ENCODE measurements at places on chromosomes 11 and 22.

GRCh38 chr22:37281646-37282384 is 493 bp upstream of the CYTH4 start:
- no peak for DNase-seq

GRCh38 chr11:18669219-18669596 is 29.4 kb upstream of the TMEM86A start:
- DNase-seq: no peak

GRCh38 chr11:65821107-65821506 is 12.7 kb upstream of the SNX32 start:
- DNase-seq: no peak

- no peak for DNase-seq
These were observed 2.9 kb downstream of the AP5B1 start for GRCh38 chr11:65777821-65778361.

- no peak for DNase-seq
These were observed 12.2 kb upstream of the CRYBB3 start for GRCh38 chr22:25187469-25187868.

- DNase-seq: no peak
These were observed 172.6 kb downstream of the LARGE1 start for GRCh38 chr22:33747576-33748180.

DNA sequence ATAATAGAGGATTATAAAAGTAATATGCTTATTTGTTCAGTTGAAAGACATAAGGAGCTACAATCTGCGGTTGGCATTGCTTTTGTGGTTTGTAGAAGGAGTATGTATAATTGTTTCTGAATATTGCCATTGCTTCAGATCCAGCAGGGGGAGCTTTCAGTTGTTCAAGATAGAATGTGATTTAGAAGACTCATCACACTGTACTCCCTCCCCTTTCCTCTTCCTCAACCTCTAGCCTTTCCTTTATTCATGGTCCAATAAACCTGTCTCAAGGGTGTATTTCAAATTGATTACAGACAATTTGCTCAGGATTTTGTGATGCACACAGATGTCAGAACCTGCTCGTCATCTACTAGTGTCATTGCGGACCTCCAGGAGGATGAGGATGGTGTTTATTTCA is 9.8 kb downstream of the PRMT3 start:
- peak; percentile 25 for DNase-seq

DNA sequence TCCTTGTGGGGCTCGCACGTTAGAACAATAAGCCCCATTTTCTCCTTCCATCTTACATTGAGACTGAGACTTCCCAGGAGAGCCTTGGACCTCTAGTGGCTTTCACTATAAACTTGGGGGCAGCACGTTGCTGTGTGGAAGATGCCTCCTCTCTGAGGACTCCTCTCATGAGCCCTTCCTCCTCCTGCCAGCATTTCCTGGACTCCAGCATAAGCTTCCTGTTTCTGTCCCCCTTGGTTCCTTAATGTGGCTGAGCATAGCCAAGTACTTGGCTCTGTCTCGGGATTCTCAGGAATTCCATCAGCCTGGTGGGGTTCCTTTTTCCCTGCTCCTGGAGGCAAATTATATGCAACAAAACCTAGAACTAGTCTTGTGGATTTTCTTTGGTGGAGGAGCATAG is 38.8 kb upstream of the UBASH3B start:
- DNase-seq: no peak

GRCh38 chr11:111186308-111186915 is 59.1 kb upstream of the POU2AF2 start:
- DNase-seq: no peak

GRCh38 chr11:69891421-69892236 is 72.4 kb upstream of the FGF3 start:
- DNase-seq: no peak

DNA sequence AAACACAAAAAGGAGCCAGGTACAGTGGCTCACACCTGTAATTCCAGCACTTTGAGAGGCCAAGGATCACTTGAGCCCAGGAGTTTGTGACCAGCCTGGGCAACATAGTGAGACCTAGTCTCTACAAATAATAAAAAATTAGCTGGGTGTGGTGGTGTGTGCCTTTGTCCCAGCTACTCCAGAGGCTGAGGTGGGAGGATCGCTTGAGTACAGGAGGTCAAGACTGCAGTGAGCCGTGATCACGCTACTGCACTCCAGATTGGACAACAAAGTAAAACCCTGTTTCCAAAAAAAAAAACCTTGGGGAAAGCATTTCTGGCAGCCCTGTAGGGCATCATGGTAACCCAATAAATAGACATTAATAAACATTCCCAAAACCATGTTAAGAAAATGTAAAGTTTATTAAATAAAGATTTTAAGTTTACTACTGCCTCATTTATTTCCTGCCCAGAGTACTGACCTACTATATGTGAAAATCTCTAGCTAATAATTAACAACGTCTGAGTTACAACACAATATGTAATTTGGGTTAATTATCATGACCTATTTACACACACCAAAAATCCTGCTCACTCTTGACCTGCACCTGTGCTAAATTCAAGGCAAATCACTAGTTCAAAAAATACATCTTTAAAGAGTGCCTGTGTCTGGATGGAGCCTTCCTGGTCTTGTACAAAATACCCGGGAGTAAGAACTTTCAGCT is 8.4 kb downstream of the EEF1G start:
- no peak for DNase-seq
